ENCODE measurements at places on chromosomes 7 and 10.

DNA sequence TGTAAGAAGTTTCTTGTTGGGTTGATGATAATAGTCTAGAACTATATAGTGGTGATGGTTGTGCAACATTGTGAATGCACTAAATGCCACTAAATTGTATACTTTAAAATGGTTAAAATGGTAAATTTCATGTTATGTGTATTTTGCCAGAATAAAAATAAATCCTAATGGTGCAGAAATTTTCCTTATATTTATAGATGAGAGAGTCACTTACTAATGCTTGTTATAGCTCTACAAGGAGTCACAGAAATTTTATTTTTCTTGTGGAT lies 21.1 kb downstream of the SPAG6 start:
- DNase-seq = no peak

DNA sequence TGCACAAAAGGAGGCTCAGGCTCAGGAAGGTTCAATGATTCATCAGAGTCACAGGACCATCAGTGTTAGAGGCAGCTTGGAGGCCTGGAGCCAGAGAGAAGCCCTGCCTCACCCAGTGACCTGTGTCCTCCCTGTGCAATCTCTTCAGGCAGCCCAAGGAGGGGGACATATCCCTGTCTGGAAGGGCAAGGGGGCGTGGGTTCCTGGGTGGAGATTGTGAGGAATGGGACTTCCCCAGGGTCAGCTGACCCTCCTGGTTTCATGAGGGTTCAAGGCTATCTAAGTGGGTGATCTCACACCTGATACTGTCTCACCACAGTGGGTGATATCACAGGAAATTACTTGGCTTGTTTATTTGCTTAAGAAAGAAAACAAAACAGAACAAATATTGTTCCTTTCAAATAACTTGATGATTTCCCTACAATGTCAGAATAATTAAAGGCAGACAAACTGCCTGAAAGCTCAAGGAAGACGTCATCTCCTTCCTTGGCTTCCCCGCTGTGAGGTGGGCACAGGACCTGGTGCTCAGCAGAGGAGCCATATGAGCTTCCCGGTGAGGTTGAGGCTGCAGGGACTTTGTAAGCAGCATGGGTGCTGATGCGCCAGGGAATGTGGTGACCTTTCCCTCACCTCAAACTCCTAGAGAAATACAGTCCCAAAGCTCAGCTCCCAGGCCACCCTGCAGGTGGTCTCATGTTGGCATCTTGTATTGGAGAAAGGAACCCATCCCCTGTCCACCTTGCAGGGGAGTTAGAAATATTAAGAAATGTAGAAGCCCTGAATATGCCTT lies 763.2 kb downstream of the GRID1 start:
- DNase-seq = no peak

DNA sequence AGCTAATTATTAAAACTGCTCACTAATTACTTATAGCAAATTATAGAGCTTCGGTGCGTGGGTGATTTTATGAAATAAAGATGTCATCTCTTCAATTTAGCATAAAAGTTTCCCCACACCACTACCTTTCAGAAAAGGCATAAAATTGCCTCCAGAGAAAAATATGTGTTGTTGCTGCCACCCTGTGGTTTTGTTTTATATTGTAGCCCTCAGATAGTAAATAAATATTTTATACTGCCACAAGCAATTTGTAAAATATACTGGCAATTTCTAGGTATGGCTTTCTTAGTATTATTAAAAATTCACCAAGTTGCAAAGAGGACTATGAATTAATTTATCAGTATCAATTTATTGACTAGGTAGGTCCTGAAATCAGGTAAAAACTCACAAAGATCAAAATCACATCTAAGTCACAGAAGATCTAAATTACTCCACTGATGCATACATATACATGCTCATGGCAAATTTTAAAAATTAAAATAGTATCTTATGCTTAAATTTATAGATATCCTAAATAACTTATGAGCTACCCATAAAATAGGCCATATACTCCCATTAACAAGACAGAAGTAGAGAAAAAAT lies 26.5 kb downstream of the ASNS start:
- no peak for DNase-seq

DNA sequence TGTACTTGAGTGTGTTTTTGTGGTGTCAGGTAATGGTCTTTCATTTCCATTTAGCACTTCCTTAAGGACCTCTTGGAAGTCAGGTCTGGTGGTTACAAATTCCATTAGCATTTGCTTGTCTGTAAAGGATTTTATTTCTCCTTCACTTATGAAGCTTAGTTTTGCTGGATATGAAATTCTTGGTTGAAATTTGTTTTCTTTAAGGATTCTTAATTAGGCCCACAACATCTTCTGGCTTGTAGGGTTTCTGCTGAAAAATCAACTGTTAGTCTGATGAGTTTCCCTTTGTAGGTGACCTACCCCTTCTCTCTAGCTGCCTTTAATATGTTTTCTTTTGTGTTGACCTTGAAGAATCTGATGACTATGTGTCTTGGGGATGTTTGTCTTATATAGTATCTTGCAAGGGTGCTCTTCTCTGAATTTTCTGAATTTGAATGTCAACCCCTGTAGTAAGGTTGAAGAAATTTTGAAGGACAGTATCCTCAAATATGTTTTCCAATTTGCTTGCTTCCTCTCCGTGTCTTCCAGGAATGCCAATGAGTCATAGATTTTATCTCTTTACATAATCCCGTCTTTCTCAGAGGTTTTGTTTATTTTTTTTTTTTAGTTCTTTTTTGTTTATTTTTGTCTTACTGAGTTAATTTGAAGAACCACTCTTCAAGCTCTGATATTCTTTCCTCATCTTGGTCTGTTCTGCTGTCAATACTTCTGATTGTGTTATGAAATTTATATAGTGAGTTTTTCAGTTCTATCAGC lies 70.2 kb downstream of the SLC39A12 start:
- DNase-seq = no peak

DNA sequence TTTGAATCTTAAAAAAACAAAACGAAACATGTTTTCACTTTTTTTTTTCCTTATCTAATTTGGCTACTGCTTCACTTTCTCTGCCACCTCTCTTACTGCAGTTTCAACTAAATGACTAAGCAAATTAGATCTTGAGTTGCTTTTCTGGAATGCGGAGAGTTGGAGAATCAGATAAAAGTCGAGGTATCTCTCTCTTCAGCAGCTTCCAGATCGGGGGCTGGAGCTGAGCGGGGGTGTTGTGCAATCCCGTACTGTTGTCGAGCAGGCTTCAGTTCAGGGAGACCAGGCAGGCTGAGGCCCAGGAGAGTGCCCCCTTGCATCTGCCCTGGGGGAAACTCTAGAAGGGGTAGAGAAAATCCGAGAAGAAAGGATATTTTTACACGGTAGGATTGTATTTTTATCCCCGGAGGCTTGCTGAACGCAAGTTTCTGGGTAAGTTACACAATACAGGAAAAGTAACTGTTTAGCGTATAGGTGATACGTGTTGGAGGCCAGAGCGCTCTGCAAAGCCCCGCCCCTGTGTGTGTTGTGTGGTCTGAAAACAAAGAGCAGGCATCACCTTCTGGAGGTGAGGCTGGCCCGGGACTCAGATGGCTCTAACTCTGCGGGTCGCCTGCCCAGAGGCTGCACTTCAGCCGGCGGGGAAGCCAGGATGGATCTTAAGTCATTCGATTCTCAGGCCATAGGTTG lies 116.6 kb downstream of the KLF6 start:
- no peak for DNase-seq

GRCh38 chr10:6300106-6300783 lies 97.5 kb downstream of the PFKFB3 start:
- peak; percentile 51 for DNase-seq

GRCh38 chr10:59654007-59654406 lies 55.6 kb downstream of the SLC16A9 start:
- no peak for DNase-seq

- peak; percentile 5 for DNase-seq
These were observed 179.2 kb upstream of the MBL2 start for GRCh38 chr10:52951824-52952223.

- DNase-seq = no peak
These were observed 916.2 kb upstream of the GHITM start for GRCh38 chr10:83222832-83223742.

DNA sequence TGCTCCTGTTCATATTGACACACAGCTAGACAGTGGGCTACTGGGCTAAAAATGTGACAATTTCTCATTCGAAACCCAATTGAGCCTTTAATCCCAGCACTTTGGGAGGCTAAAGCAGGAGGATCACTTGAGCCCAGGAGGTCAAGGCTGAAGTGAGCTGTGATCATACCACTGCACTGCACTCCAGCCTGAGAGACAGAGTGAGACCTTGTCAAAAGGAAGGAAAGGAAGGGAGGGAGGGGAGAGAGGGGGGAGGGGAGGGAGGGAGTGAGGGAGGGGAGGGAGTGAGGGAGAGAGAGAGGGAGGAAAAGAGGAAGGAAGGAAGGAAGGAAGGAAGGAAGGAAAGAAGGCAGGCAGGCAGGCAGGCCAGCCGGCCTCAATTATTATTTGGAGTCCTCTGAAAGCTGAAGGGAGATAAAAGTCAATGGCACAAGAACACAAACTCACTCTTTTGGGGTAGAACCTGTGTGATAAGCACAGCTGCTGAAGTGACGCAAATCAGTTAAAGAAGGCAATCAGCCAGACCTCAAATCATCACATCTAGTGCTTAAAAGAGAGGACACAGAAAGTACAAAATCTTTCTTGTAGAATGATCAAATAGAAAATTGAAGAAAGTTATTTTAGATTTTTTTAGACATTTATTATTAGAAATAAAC lies 98.1 kb downstream of the CCDC71L start:
- no peak for DNase-seq

DNA sequence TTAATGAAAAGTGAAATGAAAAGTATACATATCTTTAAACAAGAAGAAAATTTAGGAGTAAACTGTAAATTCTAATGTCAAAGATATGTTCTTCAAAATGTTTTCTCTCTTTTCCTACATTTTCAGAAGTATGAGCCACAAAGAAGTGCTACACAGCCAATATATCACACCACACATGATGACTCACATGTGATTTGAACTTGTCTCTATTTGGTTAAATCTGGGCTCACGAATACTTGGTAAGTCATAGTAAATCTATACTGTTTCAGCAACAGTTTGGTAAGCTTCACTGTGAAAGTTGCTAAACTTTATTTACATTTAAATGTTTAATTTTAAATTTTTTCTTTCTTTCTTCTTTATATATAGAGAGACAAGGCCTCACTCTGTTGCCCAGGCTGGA lies 380.6 kb upstream of the IGFBP3 start:
- no peak for DNase-seq

- DNase-seq = peak; percentile 0
These were observed 218.3 kb downstream of the SEMA3A start for GRCh38 chr7:83976302-83976701.

DNA sequence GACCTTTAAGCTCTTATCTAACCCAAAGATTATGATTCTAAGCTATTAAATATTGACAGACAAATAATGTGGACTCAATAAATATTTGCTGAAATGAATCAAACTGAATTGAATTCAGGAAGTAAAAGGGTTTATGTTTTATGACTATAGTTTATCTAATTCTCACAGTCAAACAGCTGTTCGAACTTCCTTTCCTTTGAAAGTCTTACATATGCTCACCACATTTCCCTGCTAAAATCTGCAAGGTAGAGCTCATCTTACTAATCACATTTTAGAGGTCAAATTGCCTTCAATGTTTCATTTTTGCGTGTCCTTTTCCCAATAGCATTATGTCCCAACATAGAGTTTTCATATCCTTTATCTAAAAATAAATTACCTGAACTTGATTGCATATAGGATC lies 154.9 kb upstream of the PPP1R3A start:
- no peak for DNase-seq

DNA sequence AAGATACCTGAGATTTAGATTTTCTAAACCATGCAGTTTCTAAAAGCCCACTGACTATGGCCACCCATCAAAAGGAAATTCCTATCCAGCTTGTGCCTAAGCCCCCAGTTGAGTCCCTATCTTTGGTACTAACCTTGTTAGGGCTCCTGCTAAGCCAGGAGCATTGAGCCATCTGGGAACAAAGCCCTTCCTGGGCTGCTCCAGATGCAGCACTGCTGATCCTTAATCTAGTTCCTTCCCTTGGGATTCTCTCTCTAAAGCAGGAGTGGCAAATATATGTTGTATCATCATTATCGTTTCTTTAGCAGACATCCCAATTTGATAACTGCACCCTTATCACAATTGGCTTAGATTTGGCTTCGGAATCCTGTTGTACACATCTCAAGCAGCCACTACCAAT lies 24.7 kb upstream of the PDLIM1 start:
- no peak for DNase-seq

- DNase-seq = no peak
These were observed 45.3 kb downstream of the ZNRF2 start for GRCh38 chr7:30329716-30330115.

DNA sequence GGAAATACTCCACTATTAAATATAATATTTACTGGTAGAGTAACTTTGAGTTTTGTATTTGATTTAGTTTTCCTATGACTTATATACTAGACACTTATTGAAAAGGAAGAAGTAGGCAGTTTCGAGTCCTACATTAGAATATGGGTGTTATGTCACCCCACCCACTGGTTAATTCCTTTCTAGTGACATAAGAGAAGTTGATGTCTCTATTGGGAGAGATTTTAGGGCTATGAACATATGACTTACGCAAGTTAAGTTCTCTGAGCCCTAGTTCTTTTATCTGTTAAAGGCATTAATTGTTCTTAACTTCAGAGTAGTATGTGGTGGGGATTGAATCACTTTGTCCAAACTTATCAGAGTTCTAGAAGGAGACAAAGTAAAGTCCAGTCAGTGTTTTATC lies 30.5 kb downstream of the CPED1 start:
- no peak for DNase-seq

DNA sequence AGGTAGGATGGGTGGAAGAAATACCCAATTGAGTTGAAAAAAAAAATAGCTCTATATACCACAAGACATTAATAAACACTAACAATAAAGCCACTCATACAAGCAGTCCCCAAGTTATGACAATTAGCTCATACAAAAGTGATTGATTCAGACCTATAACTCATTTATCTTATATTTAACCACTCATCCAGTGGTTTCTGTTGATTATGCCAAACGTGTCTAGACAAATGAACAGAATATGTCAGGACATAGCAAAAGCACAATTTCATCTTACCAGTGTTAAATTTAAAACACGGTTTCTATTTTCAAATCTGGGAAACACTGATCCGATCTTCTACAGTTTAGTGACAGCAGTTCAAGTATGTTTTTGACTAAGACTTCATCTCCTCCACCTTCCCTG lies 17.0 kb downstream of the ABI1 start:
- DNase-seq = no peak

- no peak for DNase-seq
These were observed 159.5 kb upstream of the NRP1 start for GRCh38 chr10:33493978-33494377.

DNA sequence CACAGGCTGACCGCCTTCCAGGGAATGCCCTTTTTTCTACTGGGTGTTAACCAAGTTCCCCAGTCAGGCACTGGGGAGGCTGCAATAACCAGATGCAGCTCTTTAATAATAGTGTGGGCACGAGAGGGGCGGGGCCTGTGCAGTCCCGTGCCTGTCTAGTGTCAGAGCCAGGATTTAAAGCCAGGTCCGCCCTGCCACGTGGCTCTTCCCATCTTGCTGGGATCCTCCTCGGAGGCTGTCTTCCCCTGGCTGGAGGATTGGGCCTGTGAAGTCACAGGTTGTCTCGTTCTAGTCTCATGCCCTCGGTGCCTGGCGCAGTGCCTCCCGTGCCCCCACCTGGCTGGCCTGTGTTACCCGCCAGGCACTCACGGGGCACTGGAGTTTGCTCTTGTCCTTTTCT lies 25.2 kb downstream of the TMEM120A start:
- no peak for DNase-seq

GRCh38 chr7:121388950-121389349 lies 7.2 kb downstream of the FAM3C start:
- no peak for DNase-seq
